ENCODE measurements at places on chromosomes 16 and 17. TPM values are rescaled to one million over a fixed set of nuclear protein-coding genes. Genes with fewer than 3 reads are reported as not detected.
A peak's percentile ranks its signal among the peaks of the same experiment; 100 is the strongest.

- no peak for DNase-seq
Measured at GRCh38 chr17:44212507-44213402, 6.7 kb downstream of the UBTF start.

- peak; percentile 23 for DNase-seq
Measured at GRCh38 chr16:8173111-8173644, 417.1 kb downstream of the TMEM114 start.

DNA sequence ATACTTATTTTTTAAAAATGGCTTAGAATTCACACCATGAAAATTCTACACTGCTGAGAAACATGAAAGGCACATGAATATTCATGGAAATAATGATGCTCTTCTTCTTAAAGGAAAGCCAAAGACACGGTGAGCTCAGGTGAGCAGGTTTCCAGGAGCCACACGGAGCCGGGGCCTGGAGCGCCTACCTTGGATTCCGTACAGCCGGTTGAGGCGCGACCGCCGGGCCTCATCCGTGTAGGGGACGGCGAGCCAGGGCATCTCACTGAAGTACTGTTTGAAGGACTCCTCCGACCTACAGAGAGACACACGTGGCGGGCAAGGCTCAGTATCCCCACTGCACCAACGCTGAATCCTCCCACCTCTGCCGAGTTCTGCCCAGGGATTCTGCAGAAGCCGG is 37.1 kb downstream of the MRM3 start:
- no peak for DNase-seq

The TMEM238L gene
- 2.4 TPM for polyA plus RNA-seq

DNA sequence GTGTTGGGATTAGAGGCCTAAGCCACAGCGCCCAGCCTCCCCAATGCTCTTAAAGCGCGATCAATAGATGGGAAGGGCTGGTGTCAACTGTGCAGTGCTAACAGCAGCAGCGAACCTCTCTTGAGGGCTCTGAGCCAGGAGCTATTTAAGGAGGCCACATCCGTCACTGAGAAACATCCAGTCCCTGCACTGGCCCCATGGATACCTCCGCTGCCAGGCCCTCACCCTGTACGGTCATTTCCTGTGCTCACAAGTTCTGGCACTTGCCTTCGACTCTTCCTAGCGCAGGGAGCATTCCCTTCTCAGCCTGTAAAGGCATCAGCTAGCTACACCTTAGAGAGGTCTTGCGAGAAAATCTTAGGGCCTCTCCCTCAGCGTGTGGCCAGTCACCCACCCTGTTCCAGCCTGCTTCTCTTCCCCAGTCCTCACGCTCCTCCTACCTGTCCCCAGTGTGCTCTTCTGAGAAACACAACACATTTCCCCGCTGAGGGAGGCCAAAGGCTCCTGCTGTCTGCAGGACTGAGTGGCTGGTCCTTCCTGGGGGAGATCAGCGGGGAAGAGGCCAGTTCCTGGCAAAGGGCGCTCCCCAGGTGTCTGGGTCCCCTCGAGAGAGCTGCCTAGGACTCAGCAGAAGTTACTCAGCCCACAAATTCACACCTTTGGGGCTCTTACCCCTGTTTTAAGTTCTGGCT is 28.6 kb downstream of the GTF3C1 start:
- no peak for DNase-seq

The ZDHHC1 gene
- polyA plus RNA-seq, result 11.3 TPM
